ENCODE measurements at places on chromosomes 6 and 20.

GRCh38 chr20:18504479-18505060 is 3.2 kb upstream of the SEC23B start:
- DNase-seq = no peak

DNA sequence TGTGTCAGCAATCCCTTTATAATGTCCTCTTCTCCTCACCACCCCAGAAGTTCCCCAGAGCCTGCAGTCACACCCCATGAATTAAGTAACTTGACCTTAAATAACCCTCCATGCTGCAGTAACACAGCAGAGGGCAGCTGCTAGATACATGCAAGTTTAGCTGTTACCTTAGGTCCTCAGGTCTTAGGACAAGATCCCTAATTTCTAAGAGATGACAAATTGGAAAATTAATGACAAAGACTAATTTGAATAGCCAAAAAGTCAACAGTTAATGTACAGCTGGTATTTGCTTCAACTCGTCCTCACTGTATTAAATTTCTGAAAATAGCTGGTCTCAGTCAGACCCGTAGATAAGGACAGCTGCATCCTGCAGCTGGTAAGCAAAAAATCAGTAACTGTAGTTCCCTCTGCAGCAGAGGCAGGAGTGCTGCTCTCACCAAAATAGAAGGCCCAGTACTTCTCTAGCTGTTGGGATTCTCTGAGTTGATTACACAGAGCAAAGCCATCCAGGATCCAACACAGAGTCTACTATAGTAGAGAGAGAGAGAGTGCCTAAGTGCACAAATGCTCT is 62.4 kb downstream of the TNFRSF21 start:
- no peak for DNase-seq

GRCh38 chr6:115935361-115935760 is 125.3 kb downstream of the FRK start:
- DNase-seq = no peak

- DNase-seq = no peak
Observed at GRCh38 chr6:83921315-83921714, 61.8 kb downstream of the CYB5R4 start.

DNA sequence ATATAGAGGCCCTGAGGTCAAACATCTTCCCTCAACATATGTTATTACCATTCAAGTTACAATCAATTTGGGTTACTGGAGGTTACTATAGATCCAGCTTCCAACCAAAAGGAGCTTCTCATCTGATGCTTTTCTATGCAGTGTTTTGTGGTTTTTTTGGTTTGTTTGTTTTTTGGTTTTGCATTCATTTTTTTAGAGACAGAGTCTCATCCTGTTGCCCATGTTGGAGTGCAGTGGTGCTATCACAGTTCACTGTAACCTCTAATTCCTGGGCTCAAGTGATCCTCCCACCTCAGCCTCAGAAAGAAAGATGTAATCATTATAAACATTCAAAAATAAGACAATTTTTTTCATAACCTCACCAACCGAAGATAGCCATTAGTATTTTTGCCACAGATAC is 124.4 kb upstream of the JARID2 start:
- no peak for DNase-seq

GRCh38 chr6:131823276-131823902 is 15.6 kb downstream of the ENPP1 start:
- no peak for DNase-seq

DNA sequence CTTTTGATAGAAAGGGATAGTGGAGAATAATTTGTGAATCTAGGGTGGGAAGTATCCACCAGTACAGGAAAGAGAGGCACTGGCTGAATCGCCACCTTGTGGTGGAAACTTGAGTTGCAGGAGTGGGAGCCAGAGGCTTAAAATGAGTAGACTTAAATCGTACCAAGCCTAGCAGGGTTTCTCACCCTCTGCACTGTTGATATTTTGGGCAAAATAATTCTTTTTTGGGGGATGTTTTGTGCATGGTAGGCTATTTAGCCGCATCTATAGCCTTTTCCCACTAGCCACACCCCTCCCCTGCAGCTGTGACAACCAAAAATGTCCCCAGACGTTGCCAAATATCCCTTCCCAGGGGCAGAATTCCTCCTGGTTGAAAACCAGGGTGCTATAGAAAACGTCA is 119.1 kb downstream of the DHX35 start:
- DNase-seq = peak; percentile 81

DNA sequence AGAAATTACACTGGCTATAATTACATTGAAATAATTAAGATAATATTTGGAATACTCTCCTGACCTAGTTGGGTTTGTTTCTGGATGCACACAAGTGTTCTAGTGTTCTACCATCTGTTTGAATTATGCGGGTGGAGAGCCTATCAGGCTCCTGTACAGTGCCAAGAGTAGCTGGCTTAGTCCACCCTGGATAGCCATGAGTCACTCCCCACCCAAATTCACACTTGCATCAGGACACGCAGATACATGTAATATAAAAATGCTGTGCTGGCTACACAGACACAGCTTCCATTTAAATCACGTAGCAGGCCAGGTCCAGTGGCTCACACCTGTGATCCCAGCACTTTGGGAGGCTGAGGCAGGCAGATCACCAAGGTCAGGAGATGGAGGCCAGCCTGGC is 686.2 kb upstream of the SLC35B3 start:
- DNase-seq = no peak

All from stimulated activated CD4-positive, alpha-beta T cell treated with anti-CD3 and anti-CD28 coated beads, TNF-alpha, amount 100 ng/mL, for 48 hours (primary cell).